ENCODE measurements at places on chromosomes 6 and 20. TPM values are rescaled to one million over a fixed set of nuclear protein-coding genes. Genes with fewer than 3 reads are reported as not detected.

The GINS1 gene
- 15.2 TPM for total RNA-seq

The RAB32 gene
- 47.6 TPM for total RNA-seq

The SLC4A11 gene
- 13.0 TPM for total RNA-seq

The FABP7 gene
- total RNA-seq: not detected

The TRAPPC3L gene
- not detected for total RNA-seq

The PBOV1 gene
- total RNA-seq: not detected

The CRISP2 gene
- not detected for total RNA-seq

The TREM2 gene
- total RNA-seq: 7.9 TPM

The XKR7 gene
- total RNA-seq: not detected

The TTLL9 gene
- not detected for total RNA-seq

The CPXM1 gene
- not detected for total RNA-seq

The HLA-DPA1 gene
- not detected for total RNA-seq

The DUSP22 gene
- 37.9 TPM for total RNA-seq

The STX11 gene
- 1.7 TPM for total RNA-seq

The LTA gene
- not detected for total RNA-seq

The GTF2H4 gene
- total RNA-seq: 15.9 TPM

The DLL1 gene
- 31.3 TPM for total RNA-seq

The FHL5 gene
- total RNA-seq: not detected

The WFDC10B gene
- total RNA-seq: not detected

The BTN1A1 gene
- not detected for total RNA-seq

The CDSN gene
- total RNA-seq: 0.14 TPM

The CCN6 gene
- 0.14 TPM for total RNA-seq

The PIGU gene
- total RNA-seq: 23.7 TPM

The ARG1 gene
- total RNA-seq: not detected

The FERMT1 gene
- total RNA-seq: 26.7 TPM

The PTCRA gene
- not detected for total RNA-seq

The ZBTB12 gene
- 0.46 TPM for total RNA-seq

The STMND1 gene
- not detected for total RNA-seq

The KHDC1L gene
- not detected for total RNA-seq

The AIF1 gene
- total RNA-seq: not detected

The FKBP1C gene
- total RNA-seq: not detected

The TAGAP gene
- 0.42 TPM for total RNA-seq

The RAET1G gene
- total RNA-seq: 30.8 TPM

The MYB gene
- total RNA-seq: 1.6 TPM

The FUT9 gene
- total RNA-seq: not detected

The TRERF1 gene
- total RNA-seq: 9.5 TPM

The DCDC2 gene
- total RNA-seq: not detected

The PLEKHG1 gene
- 16.2 TPM for total RNA-seq

The SRSF12 gene
- total RNA-seq: 0.19 TPM

The MYBL2 gene
- total RNA-seq: 47.8 TPM

The E2F1 gene
- total RNA-seq: 7.1 TPM

The ANKEF1 gene
- total RNA-seq: 9.0 TPM

The ULBP1 gene
- total RNA-seq: 0.05 TPM

The MAD2L1BP gene
- 16.3 TPM for total RNA-seq

The NKX2-4 gene
- total RNA-seq: not detected

The ZNF311 gene
- 0.92 TPM for total RNA-seq

The RAMACL gene
- total RNA-seq: 0.05 TPM

The POU5F1 gene
- total RNA-seq: 0.60 TPM

The DEFB127 gene
- not detected for total RNA-seq

The WDR46 gene
- total RNA-seq: 58.8 TPM

The SNAP91 gene
- total RNA-seq: not detected

Measured in airway epithelial cell (primary cell).